Activated CD4-positive, alpha-beta T cell treated with anti-CD3 and anti-CD28 coated beads, Interleukin-2, amount 50 U/mL, for 24 hours (primary cell): ENCODE measurements at places on chromosomes 4 and X.

- no peak for DNase-seq
Measured at GRCh38 chrX:140920416-140920815, 82.0 kb upstream of the SPANXB1 start.

DNA sequence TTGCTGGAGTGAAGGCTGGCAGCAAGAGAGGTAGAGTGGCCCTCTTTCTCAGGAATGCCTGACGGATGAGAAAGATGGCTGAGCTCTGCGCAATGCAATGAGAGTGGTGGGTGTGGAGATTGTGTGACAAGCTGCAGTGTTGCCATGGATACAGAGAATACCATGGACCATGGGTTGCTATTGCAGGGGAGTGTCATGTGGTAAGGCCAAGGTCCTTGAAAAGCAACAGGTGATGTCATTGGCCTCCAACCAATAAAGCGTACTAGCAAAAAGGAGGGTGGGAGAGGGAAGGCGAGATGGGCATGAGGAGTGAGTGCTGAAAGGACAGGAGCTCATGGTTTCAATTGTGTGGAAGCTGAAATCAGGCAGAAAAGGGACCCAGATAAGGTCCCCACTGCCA lies 1.8 kb downstream of the PNMA5 start:
- no peak for DNase-seq

- DNase-seq: no peak
Measured at GRCh38 chr4:108398316-108398715, 222.1 kb upstream of the RPL34 start.

- no peak for DNase-seq
Measured at GRCh38 chrX:40383360-40383759, 197.4 kb upstream of the ATP6AP2 start.

GRCh38 chr4:58075724-58076123 lies 965.5 kb upstream of the IGFBP7 start:
- no peak for DNase-seq

DNA sequence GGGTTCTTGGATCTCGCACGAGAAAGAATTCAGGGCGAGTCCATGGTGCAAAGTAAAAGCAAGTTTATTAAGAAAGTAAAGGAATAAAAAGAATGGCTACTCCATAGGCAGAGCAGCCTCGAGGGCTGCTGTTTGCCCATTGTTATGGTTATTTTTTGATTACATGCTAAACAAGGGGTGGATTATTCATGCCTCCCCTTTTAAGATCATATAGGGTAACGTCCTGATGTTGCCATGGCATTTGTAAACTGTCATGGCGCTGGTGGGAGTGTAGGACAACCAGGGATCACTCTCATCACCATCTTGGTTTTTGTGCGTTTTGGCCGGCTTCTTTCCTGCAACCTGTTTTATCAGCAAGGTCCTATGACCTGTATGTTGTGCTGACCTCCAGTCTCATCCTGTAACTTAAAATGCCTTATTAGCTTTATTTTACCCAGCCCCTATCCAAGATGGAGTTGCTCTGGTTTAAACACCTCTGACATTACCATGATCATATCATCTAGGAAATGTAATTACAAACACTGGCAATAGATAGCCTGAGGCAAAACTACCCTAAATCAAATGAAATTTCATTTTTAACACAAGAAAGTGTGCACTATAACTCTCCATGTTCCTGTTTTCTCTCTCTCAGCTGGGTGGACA lies 94.3 kb upstream of the ATXN3L start:
- DNase-seq: no peak

DNA sequence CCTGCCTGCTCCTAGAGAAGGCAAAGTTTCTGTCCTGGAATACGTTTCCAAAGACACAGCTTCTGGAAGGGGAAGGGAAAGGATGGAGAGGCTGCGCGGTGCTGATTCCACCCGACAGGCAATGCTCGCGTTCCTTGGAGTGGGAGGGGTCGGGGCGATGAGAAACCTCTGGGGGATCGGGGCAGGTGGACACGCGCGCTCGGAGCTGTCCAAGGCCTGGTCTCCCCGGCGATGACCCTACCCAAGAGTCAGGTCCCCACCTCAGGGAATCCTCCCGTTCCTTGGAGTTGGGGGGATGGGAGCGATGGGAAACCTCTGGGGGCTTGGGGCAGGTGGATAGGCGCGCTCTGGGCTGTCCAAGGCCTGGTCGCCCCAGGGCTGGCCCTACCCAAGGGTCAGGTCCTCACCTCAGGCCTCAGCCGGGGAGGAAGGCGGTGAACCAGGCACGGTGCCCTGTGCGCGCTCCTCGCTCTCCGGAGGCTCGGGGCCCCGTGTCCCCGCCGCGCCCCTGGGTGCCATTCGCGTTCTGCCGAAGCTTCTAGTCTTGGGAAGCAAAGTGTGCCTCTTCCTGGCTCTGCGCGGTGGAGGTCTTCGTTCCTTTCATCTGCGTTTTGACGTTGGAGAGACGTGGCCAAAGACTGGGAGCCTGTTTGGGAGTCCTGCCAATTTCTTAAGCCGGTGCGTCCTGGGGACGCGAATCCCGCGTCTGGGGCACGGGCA lies 10.6 kb upstream of the SHOX start:
- no peak for DNase-seq

DNA sequence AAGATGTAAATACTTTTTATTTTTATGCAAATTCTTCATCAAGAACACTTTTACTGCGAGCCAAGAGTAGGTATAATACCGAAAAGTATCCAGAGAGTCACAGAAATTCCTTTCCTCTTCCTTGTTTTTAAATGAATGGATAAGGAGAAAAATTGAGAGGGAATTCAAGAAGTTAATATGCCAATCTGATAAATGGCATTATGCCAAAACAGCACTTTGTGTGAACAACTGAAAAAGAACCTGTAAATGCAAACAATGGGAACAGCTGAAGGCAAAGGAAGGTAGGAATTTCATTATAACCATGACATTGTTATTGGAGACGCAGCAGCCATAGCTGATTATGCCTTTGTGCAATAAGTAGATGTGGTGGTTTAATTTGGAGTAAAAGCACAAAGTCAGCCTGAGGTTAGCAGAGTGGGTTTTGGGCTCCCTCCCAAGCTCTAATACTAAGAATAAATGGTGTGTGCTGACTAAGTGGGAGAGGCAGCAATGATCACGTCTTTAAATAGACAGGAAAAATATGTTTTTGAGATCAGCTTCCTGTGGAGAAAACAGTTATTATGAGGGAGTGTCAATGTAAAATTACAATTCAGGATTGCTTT lies 209.8 kb upstream of the NDST4 start:
- no peak for DNase-seq

DNA sequence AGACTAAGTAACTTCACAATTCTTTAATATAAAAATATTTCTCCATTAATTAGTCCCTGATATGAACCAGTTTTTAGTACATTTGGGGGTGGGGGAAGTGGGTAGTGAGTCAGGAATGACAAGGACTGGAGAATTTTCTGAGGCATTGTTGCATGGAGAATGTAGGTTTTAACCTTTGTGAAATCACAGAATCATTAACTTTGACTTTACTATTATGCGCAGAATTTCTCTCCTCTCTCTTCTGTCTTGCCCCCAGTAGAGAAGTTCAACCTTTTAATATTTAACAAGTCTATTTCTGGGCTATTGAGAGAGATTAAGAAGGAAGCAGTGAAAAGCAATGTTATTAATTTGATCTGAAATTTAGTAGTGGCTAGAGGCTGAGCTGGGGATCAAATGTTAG lies 597.0 kb downstream of the PCDH18 start:
- DNase-seq: no peak

DNA sequence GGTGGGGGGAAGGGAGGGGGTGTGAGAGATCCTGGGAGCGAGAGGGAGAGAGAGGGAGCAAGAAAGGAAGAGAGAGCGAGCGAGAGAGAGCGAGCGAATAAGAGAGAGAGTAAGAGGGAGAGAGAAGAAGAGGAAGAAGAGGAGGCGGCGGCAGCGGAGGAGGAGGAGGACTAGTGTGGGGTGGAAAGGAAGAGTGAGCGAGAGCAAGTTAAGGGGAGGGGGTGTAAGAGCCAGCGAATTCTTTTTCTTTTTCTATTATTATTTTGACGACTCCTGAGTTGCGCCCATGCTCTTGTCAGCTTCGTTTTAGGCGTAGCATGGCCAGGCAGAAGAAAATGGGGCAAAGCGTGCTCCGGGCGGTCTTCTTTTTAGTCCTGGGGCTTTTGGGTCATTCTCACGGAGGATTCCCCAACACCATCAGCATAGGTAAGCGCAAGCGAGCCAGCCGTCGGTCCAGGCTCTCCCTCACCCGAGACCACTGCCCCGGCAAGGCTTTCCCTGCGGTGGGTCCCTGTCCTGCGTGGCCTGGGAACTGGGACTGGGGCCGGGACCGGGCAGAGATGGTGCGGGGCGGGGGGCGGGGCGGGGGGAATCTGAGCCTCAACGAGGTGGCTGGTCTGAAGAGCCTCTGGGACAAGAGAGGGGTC lies at the start of gene GRIA3:
TSS of gene GRIA3 (plus strand) at position 60 of the 647 bp plus-strand sequence. CDS start at position 318, 258 bp downstream.
- DNase-seq: no peak

- no peak for DNase-seq
Measured at GRCh38 chr4:77418333-77418732, 187.3 kb upstream of the CXCL13 start.

GRCh38 chrX:16617382-16617781 lies 32.6 kb upstream of the S100G start:
- DNase-seq: no peak

DNA sequence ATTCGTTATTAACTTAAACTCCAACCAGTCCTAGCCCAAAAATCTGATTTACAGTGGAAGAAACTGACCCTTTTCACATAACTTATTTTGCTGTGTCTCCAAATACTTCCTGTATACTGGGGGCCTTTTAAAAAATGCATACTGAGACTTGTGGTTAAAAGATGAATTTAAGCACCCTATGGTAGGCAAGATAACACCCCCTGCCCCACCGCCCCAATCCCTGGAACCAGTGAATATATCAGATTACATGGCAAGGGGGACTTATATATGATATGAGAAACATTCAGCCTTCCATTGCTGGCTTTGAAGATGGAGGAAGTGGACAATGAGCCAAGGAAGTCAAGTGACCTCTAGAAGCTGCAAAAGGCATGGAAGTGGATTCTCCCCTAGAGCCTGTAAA lies 3.1 kb upstream of the CLCN3 start:
- no peak for DNase-seq

- DNase-seq: no peak
Measured at GRCh38 chrX:49278081-49278480, 8.5 kb downstream of the PPP1R3F start.

DNA sequence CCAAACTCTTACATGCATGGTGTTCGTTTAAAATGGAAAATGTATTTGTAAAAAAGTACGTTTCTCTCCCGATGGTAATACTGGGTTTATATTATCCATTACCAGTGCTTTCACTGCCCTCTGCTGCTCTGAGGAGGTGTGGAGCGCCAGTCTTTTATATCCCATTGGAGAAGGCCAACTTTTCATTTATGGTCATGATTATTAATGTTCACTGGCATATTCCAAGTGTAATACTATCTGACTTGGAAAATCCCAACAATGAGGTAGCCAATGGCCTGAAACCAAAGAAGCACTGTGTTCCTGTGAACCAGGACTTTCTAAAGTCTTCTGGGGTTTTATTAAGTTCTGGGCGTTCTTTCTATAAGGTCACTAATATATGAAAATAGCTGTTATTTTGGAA lies 80.7 kb downstream of the SYNPO2 start:
- DNase-seq: no peak

DNA sequence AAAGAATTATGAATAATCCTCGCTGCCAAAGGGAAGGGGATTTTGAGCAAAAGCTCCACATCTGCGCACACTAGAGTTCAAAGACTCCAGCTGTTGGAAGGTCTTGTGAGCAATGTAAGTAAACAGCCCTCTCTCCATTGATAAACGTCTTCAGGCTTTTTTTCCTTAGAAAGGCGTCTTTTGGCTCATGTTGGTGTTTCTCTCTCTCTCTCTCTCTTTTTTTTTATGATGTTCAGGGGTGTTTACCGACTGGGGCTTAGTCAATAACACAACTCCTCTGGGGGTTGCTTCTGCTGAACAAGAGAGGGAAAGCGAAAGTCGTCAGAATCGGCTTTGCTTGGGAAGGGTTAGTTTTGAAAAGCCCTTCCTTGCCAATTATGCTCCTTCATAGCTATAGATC lies 53.2 kb upstream of the C1QTNF7 start:
- no peak for DNase-seq

- no peak for DNase-seq
Measured at GRCh38 chr4:148215202-148215601, 227.0 kb downstream of the NR3C2 start.

- no peak for DNase-seq
Measured at GRCh38 chr4:168515222-168516011, 18.6 kb downstream of the PALLD start.

DNA sequence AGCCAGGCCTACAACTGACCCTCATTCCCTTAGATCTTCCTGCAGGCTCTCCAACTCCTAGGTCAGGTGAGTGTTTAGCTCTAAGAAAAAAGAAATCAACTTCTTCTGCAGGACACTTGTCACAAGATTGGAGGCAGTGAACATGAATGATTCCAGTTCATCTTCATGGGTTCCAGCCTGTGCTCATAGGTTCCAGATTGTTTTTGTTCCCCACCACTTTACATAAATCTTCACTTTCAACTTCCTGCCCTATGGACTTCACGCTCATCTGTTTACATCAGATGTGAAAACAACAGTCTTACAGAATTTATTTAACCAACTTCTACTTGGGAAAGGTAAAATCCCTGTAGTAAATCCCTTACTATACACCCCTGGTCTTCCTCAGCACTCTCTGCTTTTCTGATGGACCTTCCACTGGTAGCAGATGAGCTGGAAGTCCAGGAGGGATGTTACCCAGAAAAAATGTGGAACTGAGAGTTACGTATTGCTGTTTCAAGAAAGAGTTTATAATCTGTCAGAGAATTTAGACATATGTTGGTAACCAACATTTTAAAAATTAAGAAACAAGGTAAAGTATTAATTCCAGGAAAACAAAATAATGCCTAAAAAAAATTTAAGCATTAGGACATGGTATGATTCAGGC lies 62.4 kb downstream of the ANAPC10 start:
- no peak for DNase-seq

- no peak for DNase-seq
Measured at GRCh38 chrX:15600745-15601144, at the start of gene ACE2. ACE2 (minus strand) TSS chrX:15600960; CDS start chrX:15600911, 49 bp downstream.

- no peak for DNase-seq
Measured at GRCh38 chr4:186009976-186010375, 59.0 kb upstream of the TLR3 start.

DNA sequence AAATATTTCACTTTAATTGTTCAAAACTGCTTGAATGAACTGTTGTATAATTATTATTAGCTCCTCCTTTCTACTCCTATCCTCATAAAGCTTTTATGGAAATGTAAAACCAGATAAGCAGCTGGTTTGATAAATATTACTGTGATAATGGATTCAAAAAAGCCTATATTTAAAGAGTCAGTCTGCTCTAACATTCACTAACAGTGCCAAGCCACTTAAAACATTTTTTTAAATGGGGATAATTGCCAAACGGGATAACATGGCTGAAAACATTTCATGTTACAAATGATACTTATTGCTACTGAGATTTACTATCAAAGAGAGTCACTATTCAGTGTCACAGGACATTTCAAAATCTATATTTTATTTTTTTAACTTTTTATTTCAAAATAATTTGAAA lies 17.4 kb downstream of the ARHGAP24 start:
- no peak for DNase-seq

DNA sequence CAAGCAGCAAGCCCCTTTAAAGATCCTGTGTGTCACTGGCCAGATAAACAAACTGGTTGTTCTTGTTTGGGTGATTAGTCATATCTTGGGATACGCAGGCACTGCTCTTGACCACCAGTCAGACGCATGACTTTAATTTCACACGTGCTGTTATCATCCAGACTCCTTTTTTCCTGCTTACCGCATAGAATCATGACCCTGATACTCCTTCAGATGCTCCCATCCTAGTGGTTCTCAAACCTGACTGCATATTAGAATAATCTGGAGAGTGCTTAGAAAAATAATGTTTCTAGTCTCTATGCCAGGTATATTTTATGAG lies 78.8 kb downstream of the CLDN22 start:
- no peak for DNase-seq
